ENCODE measurements at places on chromosomes 6 and 20.
A peak's percentile ranks its signal among the peaks of the same experiment; 100 is the strongest.

DNA sequence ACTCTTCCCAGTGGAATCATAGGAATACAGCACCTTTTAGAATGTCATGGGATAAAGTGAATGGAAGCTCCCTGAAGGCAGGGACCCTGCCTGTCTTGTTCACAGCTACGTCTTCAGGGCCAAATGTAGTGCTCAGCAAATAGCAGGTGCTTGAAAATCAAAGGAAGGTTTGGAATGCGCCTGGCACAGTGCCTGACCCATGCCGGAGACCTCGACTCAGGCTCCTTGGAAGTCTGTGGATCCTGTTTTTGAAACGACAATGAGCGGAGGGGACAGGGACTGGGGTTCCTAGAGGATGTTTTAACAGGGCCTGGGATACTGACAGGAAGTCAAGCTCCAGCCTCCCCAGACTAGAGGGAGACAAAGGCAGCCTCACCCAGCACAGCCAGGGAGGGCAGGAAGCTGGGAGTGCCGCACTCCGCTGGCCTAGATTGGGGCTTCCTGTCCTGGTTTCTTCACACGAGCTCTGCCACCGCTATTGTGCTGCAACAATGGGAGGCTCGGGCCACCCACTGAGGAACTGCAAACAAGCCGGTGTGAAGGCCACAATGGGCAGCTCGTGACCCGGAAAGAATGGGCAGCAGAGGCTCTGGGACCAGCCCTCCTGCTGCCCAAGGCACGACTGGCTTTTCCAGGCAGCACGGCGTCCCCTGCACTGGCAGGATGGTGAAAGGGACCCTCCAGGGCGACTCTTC, 76.7 kb downstream of the PREX1 start:
- DNase-seq = peak; percentile 63

GRCh38 chr6:158222066-158222465, 53.9 kb downstream of the GTF2H5 start:
- no peak for DNase-seq

- DNase-seq = no peak
Measured at GRCh38 chr6:64713175-64713574, 993.9 kb downstream of the EYS start.

- DNase-seq = no peak
Measured at GRCh38 chr6:74713941-74714340, 491.9 kb downstream of the COL12A1 start.

DNA sequence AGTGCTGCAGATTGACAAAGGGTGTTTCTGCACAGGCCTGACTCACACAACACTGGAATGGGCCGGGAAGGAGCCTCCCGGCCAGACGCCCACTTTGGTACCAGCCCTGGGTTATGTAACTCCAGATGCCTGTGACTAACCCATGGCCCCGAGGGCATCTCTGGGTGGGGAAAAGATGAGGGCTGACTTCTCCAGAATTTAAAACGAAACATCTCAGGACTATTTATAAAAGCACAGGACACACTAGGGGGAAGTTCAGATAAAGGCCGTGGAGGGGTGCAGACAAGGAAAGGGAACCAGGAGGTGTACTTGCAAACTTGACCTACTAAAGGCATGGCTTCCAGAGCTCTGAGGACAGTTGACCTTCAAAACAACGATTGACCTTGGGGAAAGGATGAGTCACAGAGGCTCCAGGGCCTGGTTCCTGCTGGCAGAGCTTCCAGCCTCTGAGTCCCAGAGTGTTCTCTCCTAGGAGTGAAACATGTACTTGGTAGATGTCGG, 196.9 kb downstream of the NFATC2 start:
- DNase-seq = no peak

- no peak for DNase-seq
Measured at GRCh38 chr6:112697265-112697664, 350.1 kb downstream of the RFPL4B start.

- no peak for DNase-seq
Measured at GRCh38 chr6:43020847-43021246, 576 bp upstream of the RRP36 start.

DNA sequence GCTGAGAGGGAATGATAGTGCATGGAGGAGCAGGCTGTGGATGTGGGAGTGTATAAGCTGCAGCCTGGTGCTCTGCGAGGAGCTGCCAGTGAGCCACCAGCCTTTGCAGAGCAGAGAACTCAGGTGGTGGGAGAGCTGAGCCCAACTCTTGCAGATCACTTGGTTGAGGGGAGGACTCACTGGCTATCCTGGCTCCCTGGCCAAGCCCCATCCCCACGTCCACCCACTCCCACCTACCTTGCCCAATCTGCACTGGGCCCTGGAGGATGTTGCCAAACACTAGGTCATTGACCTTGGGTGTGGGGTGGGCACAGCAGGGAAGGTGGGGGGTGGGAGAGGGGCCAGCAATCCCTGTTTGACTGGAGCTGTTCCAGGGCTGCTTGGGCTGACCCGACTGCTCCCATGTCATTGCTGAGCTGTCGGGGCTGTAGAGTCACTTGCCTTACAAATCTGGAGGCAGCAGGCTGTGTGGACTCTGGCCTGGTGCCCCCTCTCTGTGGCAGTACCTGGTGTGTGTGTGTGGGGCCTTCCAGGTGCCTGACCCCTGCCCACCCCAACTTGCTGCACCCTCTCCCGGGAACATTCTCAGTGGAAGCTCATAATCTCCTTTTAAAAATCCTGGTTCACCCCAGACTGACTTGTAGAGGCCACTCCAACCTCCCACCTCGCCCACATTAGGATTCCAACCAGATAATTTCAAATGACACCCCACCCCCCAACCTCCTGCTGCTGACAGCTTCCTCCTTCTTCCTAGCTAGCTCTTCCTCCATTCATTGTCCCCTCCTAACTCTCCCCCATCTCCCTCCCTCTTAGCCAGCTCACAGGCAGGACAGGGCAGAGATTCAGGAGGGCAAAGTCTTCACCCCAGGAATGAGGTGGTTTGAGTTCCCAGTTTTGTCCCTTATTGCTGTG, 162.3 kb downstream of the MRPL14 start:
- DNase-seq = no peak

DNA sequence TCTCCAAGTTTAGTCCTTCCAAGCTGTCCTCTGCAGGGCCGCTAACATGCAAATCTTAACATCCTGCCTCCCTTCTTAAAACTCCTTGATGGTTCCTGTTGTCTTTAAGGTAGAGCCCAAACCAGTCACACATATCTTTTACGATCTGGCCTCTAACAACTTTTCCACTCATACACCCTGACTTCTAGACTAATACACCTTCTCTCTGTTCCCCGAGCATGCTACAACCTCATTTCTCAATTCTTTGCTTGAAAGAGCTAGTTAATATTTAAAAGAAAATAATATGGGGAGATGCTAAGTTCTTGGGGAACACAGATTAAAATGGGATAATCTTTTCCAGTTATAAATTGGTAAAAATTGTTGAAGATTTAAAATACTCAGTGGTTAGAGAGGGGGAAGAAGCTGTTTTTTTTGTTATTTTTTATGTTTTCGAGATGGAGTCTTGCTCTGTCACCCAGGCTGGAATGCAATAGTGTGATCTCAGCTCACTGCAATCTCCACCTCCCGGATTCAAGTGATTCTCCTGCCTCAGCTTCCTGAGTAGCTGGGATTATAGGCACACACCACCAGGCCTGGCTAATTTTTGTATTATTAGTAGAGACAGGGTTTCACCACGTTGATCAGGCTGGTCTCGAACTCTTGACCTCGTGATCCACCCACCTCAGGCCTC, 250.7 kb downstream of the MAFB start:
- no peak for DNase-seq

DNA sequence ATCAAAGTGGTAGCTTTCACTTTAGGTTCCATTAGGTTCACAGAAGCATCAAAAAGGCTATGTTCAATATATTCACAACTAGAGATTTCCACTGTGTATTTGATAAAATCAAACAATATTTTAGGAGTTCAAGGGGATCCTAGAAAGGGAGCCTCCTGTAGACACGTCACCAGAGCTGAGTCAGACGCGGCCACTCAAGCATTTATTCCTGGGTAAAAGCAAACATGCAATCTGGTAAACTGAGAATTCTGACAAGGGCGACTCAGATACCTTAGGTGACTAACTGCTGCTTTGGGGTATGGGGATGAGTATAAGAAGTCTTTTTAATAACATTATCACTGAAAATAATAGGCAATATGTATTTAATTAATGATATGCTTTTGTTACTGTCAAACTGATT, 118.7 kb upstream of the HMGN3 start:
- DNase-seq = no peak

- DNase-seq = no peak
Measured at GRCh38 chr6:38646166-38646878, 6.6 kb upstream of the BTBD9 start.

GRCh38 chr6:157424491-157425020, 43.6 kb downstream of the ZDHHC14 start:
- DNase-seq = no peak

DNA sequence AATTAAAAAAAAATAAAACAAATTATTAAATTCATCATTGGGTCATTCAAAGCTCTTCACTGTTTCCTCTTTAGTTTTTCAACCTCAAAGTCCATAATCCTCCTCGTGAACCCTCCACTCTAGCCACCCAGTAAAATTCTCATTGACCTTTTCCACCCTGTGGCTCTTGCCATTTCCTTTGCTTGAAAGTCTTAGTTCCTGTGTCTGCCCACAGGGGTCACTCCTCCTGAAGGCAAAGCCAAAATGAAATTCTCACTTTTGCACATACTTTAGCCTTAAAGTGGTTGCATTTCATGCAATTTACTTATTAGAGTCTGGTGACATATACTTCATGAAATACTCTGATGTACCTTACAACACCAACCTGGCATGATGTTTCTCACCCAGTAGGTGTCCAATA, 263.7 kb downstream of the BMP2 start:
- no peak for DNase-seq

GRCh38 chr6:2793534-2794151, 28.4 kb downstream of the WRNIP1 start:
- DNase-seq = no peak

DNA sequence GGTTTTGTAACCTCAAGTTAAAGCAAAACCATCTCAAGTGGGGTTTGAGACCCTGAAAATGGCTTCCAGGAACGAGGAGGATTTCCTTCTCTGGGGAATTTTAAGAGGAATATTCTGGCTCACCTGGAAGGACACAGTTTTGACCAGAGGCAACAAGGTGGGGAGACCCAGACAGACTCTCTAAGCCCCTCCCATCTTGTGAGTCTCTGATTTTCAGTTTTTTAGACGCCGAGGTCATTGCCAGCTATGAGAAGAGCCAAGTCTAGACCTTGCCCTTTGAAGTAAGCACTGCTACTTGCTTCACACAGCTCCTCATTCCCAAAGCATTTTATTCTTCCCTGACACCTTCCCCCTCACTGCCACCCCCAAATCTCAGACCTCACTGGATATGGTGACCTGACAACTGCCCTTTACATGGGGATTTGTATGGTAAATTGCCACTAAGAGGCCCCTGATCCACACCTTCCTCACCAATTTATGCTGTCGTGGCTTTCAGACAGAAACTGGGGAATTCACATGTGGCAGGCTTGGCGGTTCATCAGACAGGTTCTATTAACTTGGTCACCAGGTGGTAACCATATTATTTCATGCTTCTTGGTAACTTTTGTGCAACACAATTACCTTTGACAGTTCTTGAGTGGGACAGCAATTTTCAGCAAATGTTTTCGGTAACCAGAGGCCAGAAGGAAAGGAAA, 116.2 kb downstream of the ISM1 start:
- no peak for DNase-seq

- DNase-seq = no peak
Measured at GRCh38 chr6:156107624-156108101, 652.0 kb upstream of the NOX3 start.

DNA sequence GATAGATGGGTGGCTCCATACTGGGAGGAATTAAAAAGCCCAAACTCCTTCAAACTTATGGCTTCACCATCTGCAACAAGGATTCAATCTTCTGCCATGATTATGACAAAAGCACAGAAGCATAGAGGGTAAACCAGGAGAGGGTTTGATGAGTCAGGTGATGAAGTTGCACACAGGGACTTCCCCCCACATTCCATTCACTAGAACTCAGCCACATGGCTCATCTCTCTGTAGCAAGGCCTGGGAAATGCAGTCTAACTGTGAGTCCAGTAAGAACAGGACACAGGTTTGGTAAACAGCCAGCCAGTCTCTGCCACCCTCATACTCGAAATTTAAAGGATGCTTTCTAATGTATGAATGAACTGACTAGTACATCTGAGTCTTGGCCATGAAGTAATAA, 142.9 kb downstream of the HIVEP2 start:
- DNase-seq = no peak

DNA sequence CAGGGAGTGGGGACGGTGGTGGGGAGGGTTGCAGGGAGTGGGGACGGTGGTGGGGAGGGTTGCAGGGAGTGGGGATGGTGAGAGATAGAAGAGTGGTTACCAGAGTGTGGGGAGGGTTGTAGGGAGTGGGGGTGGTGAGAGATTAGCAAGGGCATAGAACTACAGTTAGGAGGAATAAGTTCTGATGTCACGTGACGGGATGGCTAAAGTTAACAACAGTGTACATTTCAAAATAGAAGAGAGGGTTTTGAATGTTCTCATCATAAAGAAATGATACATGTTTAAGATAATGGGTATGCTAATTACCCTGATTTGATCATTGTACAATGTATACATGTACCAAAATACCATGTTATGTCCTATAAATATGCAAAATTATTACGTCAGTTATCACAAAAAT, 57.6 kb upstream of the FRMD1 start:
- DNase-seq = no peak

DNA sequence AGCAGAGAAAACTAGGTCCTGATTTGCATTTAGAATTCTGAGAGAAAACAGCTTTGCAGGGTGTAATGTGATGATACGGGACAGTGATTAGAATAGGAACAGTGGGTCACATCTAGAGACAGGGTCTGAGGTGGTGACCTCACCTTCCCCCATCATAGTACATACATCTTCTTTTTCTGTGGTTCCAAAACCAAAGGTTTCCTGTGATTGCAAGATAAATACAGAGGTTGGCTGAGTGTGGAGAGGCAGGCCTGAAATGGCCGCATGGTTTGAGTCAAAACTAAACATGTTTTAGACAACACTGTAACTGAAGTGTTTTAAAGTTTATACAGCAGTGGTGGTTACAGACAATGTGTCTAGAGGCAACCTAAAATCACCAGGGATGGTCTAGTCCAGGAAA, 10.4 kb upstream of the NT5DC1 start:
- DNase-seq = no peak

- DNase-seq = no peak
Measured at GRCh38 chr6:81900616-81901015, 148.1 kb upstream of the TENT5A start.

Data from activated effector memory CD4-positive, alpha-beta T cell treated with Interleukin-2 at 50 U/mL for 16 hours (primary cell).